ENCODE measurements at places on chromosomes 1 and 21. TPM values are rescaled to one million over a fixed set of nuclear protein-coding genes. Genes with fewer than 3 reads are reported as not detected.

Gene SNIP1
- 25.0 TPM for total RNA-seq

Gene BMP8A
- total RNA-seq, result 0.16 TPM

Gene DCST1
- not detected for total RNA-seq

Gene C1orf87
- total RNA-seq, result 0.31 TPM

Gene PTGS2
- 1.7 TPM for total RNA-seq

Gene AMY1B
- total RNA-seq, result not detected

Gene ERRFI1
- 19.7 TPM for total RNA-seq

Gene CLCA2
- total RNA-seq, result under 0.01 TPM

DNA sequence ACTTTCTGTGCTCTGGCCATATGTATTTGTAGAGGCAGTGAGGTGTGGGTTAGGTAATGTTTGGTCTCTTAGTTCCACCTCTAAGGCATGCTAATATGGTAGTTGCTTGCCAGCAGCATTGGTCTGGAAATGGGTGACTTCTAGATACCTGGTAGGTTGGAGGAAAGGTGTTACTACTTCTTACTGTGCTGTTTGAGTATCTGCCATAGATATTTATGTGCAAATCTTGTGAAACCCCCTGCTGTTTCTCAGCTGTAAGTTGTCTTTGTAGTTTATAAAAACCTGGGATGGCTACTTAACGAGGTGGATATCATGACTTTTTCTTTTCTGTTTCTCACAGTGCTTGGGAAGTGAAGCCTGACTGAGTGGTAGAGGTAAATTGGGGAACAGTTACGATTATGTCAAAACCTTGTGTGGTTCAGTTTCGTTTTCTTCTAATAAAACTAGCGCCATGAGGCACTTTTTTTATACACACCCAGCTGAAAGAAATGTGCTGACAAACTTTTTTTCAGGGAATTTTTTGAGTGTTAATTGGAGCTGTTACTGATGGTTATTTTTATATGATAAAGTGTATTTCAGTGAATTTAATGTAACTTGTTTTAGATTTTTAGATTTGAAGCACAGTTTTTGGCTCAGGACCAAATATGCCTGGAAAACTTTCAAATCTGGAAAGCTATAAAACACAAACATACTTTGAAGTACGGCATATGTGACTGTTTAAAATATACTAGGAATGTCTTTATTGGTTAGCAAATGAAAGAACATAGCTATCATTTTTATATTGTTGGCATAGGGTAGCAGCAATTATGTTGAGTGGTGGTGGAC is 42.1 kb downstream of the CAMSAP2 start:
- DNase-seq, result no peak

DNA sequence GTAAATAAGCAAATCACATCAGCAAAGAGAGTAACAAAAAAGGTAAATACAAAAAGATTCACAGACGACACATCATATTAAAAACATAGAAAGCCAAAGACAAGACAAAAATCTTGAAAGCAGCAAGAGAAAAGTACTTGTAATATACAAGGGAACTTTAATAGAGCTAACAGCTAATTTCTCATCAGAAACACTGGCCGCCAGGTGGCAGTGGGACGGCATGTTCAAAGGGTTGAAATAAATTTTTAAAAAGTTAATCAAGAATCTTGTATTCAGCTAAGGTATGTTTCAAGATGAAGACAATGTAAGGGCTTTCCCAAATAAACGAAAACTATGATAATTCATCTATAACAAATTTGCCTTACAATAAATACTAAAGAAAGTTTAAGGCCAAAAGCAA is 358.1 kb downstream of the LRRIQ3 start:
- no peak for DNase-seq

DNA sequence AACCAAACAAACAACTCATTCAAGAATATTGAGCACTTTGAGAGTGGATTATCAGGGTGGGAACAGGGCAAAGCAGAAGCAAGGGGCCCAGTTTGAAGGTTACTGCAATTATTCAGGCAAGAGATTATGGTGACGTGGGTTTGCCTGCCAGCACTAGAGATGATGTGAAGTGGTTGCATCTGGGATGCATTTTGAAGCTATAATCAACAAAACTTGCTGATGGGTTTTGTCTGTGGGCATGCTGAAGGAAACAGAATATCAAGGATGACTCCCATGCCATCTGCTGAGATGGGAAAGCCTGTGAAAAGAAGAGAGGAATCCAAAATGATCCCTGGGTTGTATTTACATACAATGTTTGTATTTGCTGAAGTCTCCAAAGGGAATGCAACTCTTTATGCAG is 224.3 kb upstream of the GREM2 start:
- no peak for DNase-seq

GRCh38 chr1:220222939-220223338 is 49.3 kb downstream of the RAB3GAP2 start:
- no peak for DNase-seq

- DNase-seq, result no peak
Observed at GRCh38 chr1:208228026-208228425, 16.2 kb downstream of the PLXNA2 start.

GRCh38 chr1:11529330-11529729 is 50.4 kb downstream of the DISP3 start:
- no peak for DNase-seq

DNA sequence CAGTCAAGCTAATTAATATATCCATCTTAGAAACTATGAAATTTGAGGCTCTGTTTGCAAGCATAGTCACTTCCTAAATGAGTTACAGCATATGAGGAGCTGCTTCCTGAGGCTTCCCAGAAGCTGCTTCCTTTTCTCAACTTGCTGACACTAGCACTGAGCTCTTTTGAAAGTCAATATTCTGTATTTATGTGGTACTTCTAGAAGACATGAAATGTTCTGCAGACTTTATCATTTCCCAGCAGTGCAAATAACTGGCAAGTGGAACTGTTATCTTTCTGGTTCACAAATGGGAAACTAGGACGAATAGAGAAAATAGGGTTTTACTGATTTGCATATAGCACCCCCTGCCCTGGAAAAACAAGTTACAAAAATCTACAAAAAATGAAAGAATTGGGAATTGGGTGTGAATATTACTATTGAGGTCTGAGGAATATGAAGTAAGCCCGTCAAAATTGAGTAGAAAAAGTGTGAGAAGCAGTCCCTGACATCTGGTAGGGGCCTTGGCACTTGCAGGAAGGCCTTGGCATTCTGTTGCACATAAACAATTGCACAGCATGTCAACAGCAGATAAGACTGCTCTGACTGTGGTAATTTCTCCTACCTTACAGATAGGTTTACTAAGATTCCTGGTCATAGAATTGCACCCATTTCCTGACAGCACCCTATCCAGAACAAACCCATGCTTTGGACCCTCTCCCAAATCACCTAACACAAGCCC is 7.1 kb downstream of the GIPC2 start:
- no peak for DNase-seq

DNA sequence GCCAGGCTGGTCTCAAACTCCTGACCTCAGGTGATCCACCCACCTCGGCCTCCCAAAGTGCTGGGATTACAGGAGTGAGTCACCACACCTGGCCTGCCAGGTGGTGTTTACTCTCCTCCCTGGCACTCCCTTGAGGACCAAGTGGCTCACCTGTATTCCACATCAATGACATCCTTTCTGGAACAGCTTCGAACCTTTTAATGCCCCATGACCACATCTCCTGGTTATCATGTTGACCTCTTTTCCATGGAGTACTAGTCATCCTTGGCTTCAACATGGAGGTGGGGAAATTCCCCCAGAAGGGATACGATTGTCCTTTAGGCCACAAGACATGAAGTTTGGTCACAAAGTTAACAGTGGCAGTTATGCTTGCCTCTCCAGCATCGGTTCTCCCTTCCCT is 66.9 kb downstream of the CDC7 start:
- no peak for DNase-seq

GRCh38 chr1:63867429-63868176 is 93.8 kb downstream of the ROR1 start:
- no peak for DNase-seq

DNA sequence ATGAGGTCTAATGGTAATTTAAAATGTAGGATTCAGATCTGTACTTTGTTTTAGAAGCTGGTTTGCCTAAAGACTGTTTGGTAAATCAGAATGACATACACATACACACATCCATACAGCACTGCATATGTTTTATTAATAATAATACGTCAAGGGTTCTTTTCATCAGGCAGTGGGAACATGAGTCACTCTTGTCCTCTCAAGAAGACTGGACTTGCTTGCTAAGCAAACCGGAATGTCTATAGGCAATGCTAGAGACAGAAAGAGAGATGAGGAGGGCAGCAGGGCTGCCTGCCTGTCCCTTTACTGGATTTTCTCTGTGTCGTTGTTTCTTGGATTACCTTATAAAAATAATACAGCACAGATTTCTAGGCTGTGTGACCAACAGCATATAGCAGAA is 119.1 kb upstream of the GALNT2 start:
- DNase-seq, result no peak

GRCh38 chr1:44707112-44707881 is 23.7 kb downstream of the RNU5D-1 start:
- DNase-seq, result no peak

DNA sequence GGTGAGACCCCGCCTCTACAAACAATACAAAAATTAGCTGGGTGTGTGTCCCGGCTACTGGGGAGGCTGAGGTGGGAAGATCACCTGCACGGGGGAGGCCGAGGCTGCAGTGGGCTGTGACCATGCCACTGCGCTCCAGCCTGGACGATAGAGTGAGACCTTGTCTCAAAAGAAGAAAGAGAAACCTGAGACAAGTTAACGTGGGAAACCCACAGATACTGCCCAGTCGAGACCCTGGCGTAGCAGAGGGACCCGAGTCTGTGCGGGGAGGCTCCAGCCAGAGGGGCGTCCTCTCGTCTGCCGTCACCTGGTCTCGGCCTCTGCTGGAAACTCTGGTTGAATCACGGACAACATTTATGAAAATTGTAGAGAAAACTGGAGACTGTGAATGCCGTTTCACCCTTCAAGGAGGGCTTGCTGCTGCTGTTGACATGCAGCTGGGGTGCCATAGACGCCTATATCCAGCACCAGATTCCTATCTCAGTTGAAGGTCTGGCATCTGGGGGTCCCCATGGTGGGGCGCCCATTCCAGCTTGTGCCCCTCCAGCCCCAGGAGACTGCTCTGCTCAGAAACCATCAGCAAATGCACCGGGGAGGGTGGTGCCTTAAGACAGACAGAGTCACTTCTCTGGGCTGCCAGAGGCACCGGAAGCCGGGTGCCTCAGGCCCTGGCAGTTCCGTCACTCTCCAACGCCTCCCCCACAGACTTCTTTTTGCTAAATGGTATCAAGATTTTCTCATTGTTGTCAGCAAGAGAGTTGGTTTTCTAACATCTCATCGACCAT is 13.6 kb upstream of the CDK11B start:
- no peak for DNase-seq

DNA sequence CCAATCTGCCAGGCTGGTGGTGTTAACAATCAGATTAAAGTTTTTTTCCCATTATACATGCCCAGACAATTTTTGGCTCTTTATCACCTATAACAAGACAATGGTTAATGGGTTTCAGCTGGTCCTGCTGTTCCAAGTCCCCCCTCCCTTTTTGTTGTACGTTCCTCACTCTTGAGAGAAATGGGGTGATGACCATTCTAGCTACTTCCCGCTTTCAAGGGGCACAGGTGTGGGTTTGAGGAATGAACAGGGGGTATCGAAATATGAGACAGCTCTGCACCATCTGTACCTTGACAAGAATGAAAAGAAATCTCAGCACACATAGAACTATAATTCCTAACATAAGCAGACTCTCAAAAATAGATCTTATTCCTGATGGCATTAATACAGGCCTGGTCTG is 326.8 kb downstream of the PTPRU start:
- DNase-seq, result no peak

DNA sequence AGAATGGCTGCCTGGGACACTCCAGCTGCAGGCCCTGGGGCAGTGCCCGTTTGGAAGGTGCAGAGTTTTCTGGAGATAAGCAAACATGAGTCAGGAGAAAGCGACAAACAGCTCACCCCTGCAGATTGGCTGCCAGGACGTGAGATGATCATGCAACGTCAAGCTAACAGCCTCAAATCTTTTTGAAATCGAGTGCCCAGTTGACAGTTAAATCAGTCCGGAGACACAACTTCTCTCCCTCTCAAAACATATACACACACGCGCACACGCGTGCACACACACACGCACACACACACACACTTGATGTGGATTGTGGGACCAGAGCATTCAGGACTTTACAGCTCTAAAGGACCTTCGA is 49.4 kb downstream of the TENT5C start:
- DNase-seq, result no peak

- no peak for DNase-seq
Observed at GRCh38 chr1:93463960-93464359, 16.0 kb downstream of the FNBP1L start.

- no peak for DNase-seq
Observed at GRCh38 chr21:35829067-35829466, 231.3 kb downstream of the SETD4 start.
